Tibial artery (tissue), 4 donors: ENCODE measurements at places on chromosomes 4 and X.
A peak's percentile ranks its signal among the peaks of the same experiment; 100 is the strongest.

- DNase-seq: no peak
These were observed 38.2 kb downstream of the NHS start for GRCh38 chrX:17413228-17413627.

DNA sequence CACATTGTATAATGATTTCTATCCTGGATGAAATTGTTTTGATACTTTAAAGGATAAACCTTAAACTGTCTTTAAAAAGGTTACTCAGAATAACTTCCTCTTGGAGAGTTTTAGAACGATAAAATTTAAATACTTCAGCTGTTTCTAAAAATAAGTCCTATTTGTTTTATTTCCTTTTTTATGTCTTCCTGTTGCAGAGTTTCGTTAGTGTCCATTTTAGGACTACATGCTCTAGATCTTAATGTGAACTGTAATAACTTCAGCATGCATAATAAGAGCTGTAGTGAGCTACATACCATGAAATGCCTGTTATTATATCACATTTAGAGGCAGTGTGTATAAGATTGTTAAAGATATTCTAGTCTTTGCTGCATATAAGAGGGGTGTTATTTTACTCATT is 14.6 kb downstream of the ATP10D start:
- no peak for DNase-seq

DNA sequence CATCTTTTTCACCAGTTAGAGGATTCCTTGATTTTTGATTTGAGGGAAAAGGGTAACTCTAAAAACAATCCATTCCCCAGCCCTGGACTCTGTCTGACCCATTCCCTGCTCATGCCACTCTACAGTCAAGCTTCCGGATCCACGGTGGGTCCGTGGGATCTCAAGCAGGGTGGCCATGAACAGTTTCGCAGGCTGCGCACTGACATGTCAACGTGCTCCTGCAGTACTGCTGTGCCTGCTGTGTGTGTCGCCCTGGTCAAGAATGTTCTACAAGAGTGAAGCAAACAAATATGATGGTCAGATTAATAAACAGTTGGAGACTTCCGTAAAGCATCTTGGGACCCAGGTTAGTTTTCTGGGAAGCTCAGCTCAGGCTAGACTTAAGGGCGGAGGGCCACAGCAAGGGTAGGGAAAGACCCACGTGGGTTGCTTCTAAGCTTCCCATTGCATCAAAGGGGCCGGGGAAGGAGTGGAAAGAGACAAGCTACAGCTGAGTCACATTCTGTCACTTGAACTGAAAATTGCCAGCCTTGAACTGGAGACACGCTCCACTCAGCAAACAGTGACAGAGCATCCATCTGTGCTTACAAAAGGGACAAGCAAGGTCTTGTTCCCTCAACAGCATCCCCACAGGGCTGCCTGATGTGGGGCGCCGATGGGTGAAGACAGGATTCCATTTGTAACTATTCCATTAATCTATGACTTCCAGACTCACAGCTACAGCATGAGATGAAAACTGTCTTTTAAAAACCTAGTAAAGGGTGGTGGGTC is 81.8 kb downstream of the MTMR1 start:
- no peak for DNase-seq

- DNase-seq: no peak
These were observed 18.0 kb upstream of the CYP2U1 start for GRCh38 chr4:107913283-107913899.

GRCh38 chrX:50594788-50595187 is 124.2 kb upstream of the DGKK start:
- DNase-seq: no peak

- DNase-seq: no peak
These were observed 242.3 kb downstream of the RPA4 start for GRCh38 chrX:97126020-97126419.

GRCh38 chr4:72338060-72338459 is 231.0 kb downstream of the ADAMTS3 start:
- DNase-seq: no peak

DNA sequence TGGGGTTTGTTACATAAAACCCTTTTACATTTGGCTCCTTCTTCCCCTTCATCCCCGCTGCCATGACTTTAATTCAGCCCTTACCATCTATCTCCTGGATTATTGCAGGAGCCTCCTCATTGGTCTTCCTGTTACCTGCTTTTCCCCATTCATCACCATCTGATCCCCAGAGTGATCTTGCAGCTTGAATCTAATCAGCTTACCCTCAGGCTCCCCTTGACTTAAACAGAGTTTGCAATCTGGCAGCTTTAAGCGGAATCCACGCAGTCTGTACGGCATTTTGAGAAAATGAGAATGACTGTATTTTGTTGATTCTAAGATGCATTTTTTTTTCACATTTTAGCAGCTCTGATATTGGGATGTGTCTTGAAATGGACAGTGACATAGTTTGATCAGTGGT is 14.9 kb upstream of the PPEF1 start:
- no peak for DNase-seq

GRCh38 chr4:108213308-108213707 is 44.6 kb upstream of the LEF1 start:
- no peak for DNase-seq

- no peak for DNase-seq
These were observed 118.4 kb upstream of the GPM6A start for GRCh38 chr4:175930471-175930870.

DNA sequence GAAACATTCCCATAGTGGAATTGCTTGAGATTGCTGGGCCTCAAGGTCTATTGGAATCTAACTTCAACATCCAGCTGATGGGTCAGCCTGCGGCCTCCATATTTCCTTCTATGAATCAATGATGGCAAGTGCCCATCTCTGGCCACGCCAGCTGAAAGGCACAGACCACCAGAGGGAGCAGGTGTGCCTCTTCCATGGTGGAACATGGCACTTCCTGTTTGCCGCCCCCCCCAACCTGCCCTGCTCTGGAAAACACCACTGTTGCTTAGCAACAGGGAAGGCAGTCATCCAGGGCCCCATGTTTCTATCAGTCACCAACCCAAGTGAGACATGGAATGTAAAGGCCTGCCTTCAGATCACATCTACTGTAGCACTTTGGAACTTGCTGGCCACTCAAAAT is 11.6 kb downstream of the PAGE4 start:
- DNase-seq: no peak

DNA sequence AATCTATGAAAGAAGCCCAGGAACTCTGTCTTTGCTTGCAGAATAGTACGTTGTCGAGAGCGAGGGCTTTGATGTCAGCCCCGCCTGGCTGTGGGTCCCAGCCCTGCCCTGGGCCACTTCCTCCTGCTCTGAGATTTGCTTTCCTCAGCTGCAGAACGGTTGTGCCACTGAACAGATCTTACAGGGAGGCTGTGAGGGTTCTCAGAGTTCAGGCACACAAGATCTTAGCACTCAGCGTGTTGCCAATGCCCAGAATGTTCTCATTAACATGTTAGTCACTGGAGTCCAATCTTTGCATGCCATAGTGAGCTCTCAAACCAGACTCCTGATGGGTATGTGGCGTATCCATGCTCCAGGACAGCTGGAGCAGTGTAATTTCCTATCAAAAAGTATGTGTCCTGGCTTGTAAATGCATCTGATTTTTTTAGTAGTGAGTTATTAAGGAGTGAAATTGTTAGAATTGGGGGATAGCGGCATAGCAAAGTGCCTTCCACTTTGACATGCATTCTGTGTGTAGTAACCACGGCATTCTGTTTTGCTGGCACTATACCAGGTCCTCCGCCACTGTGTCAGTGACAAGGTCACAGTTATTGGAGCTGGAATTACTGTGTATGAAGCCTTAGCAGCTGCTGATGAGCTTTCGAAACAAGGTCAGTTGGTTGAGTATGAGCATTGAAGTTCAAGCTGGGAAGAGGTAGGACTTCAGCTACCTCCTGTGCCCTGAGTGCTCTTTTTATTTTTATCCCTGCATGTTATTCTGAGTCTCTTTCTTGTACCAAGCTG is 31.6 kb downstream of the TKTL1 start:
- no peak for DNase-seq

GRCh38 chr4:100489305-100489704 is 28.5 kb downstream of the EMCN start:
- DNase-seq: no peak

- DNase-seq: no peak
These were observed 340.8 kb upstream of the NDST4 start for GRCh38 chr4:115454228-115454627.

GRCh38 chr4:67160394-67160793 is 384.9 kb downstream of the CENPC start:
- no peak for DNase-seq

GRCh38 chrX:84487365-84488353 is 14.6 kb downstream of the HDX start:
- no peak for DNase-seq

GRCh38 chr4:176002007-176002613 is 63.5 kb upstream of the WDR17 start:
- DNase-seq: peak; percentile 68

GRCh38 chrX:100447655-100448397 is 37.8 kb upstream of the PCDH19 start:
- DNase-seq: peak; percentile 33

DNA sequence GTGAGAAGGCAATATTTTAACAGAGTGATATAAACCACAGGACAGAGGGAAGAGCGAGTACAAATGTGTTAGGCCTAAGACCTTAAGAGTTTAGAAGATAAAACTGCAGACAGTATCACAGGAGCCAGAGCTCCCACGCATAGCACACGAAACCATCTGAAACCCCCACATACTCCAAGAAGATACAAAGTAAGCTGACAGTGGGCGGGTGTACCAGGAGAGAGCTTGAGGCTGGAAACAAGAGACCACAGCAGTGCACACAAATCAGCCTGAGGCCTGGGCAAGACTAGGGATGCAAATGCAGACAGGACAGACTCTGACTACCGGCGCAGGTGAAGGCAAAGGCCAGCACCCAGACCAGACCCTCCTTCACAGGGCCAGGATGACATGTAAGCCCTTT is 54.1 kb upstream of the ARHGAP24 start:
- no peak for DNase-seq
